ENCODE measurements at places on chromosomes 6 and 20. TPM values are rescaled to one million over a fixed set of nuclear protein-coding genes. Genes with fewer than 3 reads are reported as not detected.
A peak's percentile ranks its signal among the peaks of the same experiment; 100 is the strongest.

LPA gene
- not detected for total RNA-seq

DNA sequence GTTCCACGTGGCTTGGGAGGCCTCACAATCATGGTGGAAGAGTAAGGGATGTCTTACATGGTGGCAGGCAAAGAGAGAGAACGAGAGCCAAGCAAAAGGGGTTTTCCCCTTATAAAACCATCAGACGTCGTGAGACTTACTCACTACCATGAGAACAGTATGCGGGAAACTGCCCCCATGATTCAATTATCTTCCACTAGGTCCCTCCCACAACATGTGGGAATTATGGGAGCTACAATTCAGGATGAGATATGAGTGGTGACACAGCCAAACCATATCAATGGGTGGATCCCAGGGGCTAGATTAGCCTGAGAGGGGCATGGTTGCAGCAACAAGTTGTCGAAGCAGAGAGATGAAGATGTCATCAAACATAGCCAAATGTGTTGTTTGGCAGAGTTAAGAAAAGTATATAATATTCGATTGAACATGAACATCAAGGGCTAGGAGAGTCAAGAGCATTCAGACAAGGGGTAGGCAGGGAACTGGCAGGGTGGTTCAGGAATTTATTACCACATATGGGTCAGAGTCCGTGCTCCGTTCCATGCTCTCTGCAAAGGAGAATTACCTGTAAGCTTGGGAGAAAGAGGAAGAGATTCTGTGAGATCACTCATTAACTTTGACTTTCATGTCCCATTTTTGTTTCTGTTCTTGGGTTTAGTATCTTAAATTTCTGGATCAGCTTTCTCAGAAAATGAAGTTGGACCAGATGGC, 98.8 kb downstream of the CCDC170 start:
- no peak for DNase-seq
- no peak overlapping the region for H3K27ac ChIP-seq
- H3K4me3 ChIP-seq = no peak overlapping the region
- no peaks in the 10 kb centered on the region for H3K4me1 ChIP-seq

NOX3 gene
- total RNA-seq = not detected

DNA sequence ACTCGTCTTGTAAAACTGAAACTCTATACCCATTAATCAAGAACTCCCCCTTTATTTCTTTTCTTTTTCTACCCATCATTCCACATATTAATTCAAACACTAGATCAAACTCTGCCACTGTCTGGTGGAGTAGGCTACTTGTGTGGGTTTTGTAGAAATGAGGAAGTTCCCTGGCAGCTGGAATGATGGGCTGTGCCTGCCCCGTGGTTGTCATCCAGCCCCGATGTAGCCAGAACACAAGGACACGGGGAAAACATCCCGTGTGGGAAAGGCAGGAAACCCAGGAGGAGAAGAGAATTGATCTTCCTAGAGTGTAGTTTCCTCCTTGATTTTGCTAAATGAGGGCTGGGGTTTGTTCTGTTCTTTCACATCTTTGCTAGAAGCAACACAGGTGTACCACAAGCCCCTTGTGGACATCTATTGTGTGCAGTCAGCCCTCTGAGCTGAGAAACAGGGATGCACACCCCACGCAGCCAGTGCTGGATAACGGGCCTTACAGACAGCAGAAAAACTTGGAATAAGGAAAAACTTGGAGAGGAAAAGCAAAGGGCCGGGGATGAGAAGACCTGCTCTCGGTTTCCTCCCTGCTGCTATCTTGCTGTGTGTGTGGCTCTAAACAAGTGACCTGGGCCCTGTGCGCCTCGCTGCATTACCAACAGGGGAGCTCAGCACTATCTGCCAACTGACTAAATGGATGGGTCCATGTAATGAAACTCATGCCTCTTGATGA, 88.0 kb downstream of the SCML4 start:
- peaks cover 18% of the 10 kb centered on the region for H3K36me3 ChIP-seq
- H3K27me3 ChIP-seq = no peaks in the 10 kb centered on the region
- peak overlapping the region; percentile 64 for H3K27ac ChIP-seq
- peak; percentile 57 for DNase-seq

GRCh38 chr6:39223061-39223460, 6.2 kb downstream of the KCNK5 start:
- H3K4me1 ChIP-seq = peaks cover 81% of the 10 kb centered on the region
- peak overlapping the region; percentile 90 for H3K4me3 ChIP-seq
- H3K36me3 ChIP-seq = peaks cover 87% of the 10 kb centered on the region
- H3K27ac ChIP-seq = peak overlapping the region; percentile 94
- no peak for DNase-seq

- no peak overlapping the region for H3K4me3 ChIP-seq
- H3K36me3 ChIP-seq = no peaks in the 10 kb centered on the region
- peaks cover 30% of the 10 kb centered on the region for H3K4me1 ChIP-seq
- peak; percentile 57 for DNase-seq
- H3K27me3 ChIP-seq = peaks cover 9% of the 10 kb centered on the region
These were observed 97.4 kb upstream of the RNF24 start for GRCh38 chr20:4112481-4113421.

- peak overlapping the region; percentile 99 for H3K27ac ChIP-seq
- no peaks in the 10 kb centered on the region for H3K27me3 ChIP-seq
- H3K4me1 ChIP-seq = peaks cover 33% of the 10 kb centered on the region
- peaks cover 27% of the 10 kb centered on the region for H3K36me3 ChIP-seq
These were observed 827 bp downstream of the E2F3 start for GRCh38 chr6:20402342-20403069.

DNA sequence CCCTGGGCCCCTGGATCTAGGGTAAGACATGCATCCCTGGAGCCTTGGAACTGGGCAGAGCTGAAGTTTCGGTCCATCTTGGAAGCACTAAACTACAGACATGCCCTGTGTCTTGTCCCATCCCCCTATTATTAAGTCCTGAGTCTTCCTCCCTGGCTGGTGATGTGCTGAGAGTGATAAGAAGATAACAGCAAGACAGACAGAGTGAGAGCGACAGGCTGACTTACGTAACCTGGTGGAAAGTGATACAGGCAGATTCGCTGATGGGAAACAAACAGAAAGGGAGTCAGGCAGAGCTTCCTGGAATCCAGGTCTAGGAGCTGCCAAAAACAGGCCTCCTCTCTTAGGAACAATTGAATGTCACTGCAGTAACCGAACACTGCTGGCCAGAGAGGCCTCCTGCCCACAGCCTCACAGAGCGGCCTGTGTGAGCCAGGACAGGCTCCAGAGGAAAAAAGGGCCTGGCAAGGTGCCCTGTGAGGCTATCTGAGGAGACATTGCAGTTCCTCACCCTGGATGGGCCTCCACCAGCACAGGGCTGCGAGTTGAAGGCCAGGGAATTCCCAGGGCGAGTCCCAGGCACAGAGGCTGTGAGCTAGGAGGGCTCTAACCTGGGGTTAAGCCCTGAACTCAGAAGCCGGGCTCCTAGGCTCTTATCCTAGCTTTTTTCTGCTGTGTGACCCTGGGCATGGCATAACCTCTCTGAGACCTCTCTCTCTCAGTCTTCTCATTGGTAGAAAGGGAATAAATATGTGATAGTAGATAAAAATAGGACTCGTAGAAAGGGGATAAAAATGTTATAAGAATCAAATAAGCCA, 34.2 kb upstream of the B4GALT5 start:
- H3K27ac ChIP-seq = no peak overlapping the region
- H3K36me3 ChIP-seq = no peaks in the 10 kb centered on the region
- DNase-seq = no peak

MED20 gene
- 23.4 TPM for total RNA-seq

DNA sequence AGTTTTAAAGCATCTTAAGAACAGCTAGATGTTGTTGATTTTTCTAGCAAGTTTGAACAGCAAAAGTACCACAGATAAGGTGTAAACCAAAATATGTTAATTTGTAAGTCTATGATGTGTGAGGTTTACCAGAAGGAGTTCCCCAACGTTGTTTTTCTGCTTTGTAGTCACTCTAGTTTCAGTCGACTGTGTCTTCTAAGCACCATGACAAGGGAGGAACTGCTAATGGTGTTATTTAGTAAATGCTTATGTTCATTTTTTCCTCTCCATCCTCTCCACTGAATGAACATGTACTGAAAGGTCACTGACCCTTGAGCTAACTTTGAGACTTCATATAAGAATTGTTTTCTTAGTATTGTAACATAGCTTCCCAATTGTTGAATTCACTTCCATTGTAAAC, 3.0 kb downstream of the ENPP3 start:
- H3K36me3 ChIP-seq = no peaks in the 10 kb centered on the region
- no peak overlapping the region for H3K27ac ChIP-seq
- peaks cover 2% of the 10 kb centered on the region for H3K4me1 ChIP-seq
- no peak overlapping the region for H3K4me3 ChIP-seq
- H3K27me3 ChIP-seq = no peaks in the 10 kb centered on the region

IL17A gene
- not detected for total RNA-seq

DNA sequence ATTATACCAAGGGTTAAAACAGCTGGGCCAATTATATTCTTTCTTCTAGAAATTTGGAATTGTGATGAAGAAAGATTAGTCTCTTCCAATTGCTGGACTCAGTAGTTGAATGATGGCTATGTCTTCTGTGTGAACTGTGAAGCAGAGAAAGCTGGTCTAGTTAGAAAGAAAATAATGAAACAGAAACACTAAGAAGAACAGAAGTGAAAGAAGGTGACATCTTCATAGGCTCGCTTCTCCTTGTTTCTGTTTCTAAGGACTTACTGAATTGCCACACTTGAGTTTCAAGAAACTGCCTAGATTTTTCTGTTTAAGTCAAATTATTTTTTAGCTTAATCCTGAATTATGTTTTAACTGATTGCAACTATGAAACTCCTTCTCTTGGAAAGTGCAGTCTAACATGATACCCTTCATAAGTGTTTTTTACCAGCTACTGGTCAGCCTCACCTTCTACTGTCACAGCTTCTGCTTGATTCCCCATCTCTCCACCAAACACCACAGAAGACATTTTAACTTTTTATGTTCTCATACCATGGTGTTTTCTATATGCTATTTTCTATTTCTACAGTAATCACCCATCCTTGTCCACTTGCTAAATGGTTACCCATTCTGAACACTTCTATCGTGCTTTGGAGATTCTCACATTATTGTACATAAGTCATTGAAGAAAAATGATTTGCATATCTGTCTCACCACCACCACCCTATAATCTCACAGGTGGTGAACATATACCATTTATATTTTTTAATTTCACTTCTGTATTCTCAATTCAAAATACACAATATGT, 268.8 kb downstream of the GRIK2 start:
- DNase-seq = no peak
- no peak overlapping the region for H3K4me3 ChIP-seq
- no peaks in the 10 kb centered on the region for H3K36me3 ChIP-seq
- H3K27me3 ChIP-seq = no peaks in the 10 kb centered on the region

DNA sequence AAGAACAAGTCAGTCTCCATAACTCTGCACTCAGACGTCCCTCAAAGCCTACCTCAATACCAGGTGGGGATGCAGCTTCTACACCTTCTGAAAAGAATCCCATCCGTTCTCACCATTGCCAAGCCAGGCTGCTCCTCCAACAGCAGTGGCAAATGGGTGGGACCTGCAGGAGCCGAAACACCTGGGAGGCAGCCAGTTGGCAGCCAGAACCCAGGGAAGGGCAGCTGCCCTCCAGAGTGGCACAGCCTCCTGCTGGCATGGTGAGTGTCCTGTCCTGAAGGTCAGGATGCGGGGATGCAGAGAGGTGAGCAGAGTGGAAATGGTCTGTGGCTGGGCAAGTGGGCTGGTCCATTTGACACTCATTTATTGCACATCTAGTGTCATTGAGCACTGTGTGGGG, 210.6 kb upstream of the CDH4 start:
- no peaks in the 10 kb centered on the region for H3K4me1 ChIP-seq
- no peak overlapping the region for H3K27ac ChIP-seq
- no peaks in the 10 kb centered on the region for H3K27me3 ChIP-seq

- H3K36me3 ChIP-seq = peaks cover 21% of the 10 kb centered on the region
- H3K27ac ChIP-seq = no peak overlapping the region
These were observed 159.3 kb downstream of the NFATC2 start for GRCh38 chr20:51382986-51383821.

KCNB1 gene
- not detected for total RNA-seq

DNA sequence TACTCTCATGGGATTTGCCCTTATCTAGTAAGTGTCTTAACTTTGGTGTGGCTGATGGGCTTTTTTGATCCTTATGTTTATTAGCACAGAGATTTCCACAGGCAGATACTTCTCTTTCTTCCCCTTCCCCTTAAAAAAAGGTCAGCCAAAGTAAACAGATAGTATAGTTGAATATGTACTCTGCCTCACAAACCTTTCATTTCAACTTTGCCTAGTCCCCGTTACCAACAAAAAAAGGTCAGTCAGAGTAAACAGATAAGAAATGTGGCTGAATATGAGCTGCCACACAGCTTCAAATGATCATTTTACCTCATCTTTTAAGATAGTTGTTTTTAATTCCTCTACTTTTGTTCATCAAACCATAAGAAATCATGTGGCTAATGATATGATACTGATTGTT, 34.1 kb upstream of the SLC35D3 start:
- no peak overlapping the region for H3K27ac ChIP-seq
- DNase-seq = no peak
- no peaks in the 10 kb centered on the region for H3K27me3 ChIP-seq

GRCh38 chr20:44615876-44616603, 33.7 kb downstream of the PKIG start:
- H3K4me1 ChIP-seq = peaks cover 60% of the 10 kb centered on the region
- H3K4me3 ChIP-seq = no peak overlapping the region
- H3K36me3 ChIP-seq = peaks cover 27% of the 10 kb centered on the region
- no peaks in the 10 kb centered on the region for H3K27me3 ChIP-seq

- peak overlapping the region; percentile 39 for H3K4me3 ChIP-seq
- H3K36me3 ChIP-seq = peaks cover 67% of the 10 kb centered on the region
These were observed 133.9 kb upstream of the NEDD9 start for GRCh38 chr6:11366183-11366933.

GRCh38 chr20:62056377-62056776, 9.3 kb downstream of the TAF4 start:
- peaks cover 65% of the 10 kb centered on the region for H3K4me1 ChIP-seq
- H3K27ac ChIP-seq = no peak overlapping the region
- H3K27me3 ChIP-seq = no peaks in the 10 kb centered on the region
- DNase-seq = no peak
- no peaks in the 10 kb centered on the region for H3K36me3 ChIP-seq

GRCh38 chr6:2509711-2510110, 241.0 kb downstream of the MYLK4 start:
- H3K4me1 ChIP-seq = no peaks in the 10 kb centered on the region
- DNase-seq = no peak
- no peaks in the 10 kb centered on the region for H3K36me3 ChIP-seq
